ENCODE measurements at places on chromosomes 12 and 14.

DNA sequence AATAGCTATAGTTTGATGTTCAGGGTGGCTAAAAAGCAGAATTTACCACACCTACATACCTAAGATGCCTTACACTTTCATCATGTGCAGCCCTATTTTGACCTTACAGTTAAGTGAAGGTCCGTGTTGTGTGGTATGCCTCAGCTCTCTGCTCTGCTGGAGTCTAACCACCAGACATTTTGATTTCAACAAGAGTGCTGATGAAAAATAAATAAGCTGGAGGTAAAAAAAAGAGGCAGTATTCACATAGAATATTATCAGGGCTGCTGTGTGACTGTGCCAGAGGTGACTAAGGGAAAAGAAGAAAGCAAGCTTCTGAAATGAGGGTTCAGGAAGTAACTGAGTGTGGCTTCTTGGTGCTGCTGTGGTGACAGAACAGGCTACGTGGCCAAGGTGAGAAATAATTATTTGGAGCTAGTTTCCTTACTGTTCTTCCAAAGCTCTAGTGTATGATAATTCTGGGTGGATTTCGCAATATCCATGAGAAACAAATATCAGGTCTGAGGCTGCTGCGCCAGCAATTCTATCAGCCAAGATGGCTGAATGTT is 188.8 kb downstream of the STXBP6 start:
- DNase-seq = no peak

- DNase-seq = no peak
Measured at GRCh38 chr12:31853977-31854376, 105.2 kb upstream of the RESF1 start.

DNA sequence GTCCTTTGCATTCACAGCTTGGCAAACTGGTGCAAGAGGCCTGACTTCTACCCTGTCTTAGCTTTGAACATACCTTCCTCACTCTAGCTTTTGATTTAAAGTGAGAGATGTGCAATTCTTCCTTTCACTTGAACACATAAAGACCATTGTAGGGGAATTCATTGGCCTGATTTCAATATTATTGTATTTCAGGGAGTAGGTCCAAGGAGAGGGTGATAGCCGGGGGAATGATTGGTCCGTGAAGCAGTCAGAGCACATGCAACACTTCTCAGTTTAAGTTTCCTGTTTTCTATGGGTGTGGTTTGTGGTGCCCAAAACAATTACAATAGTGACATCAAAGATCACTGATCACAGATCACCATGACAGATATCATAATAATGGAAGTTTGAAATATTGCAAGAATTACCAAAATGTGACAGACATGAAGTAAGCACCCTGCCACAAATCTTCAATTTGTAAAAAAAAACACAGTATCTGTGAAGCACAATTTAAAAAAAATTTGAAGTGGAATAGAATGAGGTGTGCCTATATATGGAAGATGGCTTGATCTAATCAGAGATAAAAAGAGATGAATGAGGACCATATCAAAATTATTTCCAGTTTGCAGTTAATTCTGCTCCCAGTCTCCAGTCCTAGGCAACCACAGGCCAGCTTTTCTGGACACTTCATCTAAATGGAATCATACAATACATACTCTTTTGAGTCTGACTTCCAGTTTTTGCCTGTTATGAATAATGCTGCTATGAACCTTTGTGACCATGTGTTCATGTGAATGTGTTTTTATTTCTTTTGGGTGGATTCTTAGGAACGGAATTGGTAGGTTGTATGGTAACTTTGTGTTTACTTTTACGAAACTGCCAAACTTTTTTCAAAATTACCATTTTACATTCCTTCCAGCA is 23.2 kb downstream of the BORCS5 start:
- no peak for DNase-seq

- DNase-seq = no peak
Measured at GRCh38 chr14:65103150-65103760, 938 bp upstream of the MAX start.

GRCh38 chr12:20883288-20883687 is 72.8 kb downstream of the SLCO1B3 start:
- no peak for DNase-seq

- no peak for DNase-seq
Measured at GRCh38 chr12:50676756-50677155, 87.1 kb upstream of the ATF1 start.

GRCh38 chr14:85663256-85663655 is 133.3 kb downstream of the FLRT2 start:
- no peak for DNase-seq

DNA sequence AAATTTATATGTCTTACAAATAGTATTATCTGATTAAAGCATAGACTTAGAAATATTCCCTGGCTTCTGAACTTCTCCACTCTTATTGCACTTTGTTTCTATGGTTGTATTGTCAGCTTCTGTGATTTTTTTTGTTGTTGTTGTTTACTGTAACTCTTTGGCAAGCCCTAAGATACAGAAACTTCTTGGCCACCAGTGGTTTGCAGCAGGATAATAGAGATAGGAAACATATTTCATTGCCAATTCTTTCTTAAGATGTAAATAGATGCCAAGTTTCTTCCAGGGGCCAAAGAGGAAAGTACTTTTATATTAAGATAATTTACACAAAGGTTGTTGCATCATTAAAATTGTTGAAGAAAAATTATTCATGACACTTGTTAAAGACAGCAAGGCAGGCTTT is 123.8 kb downstream of the PTPRB start:
- DNase-seq = no peak

GRCh38 chr14:64235652-64236640 is 58.2 kb downstream of the ESR2 start:
- no peak for DNase-seq

- DNase-seq = no peak
Measured at GRCh38 chr12:94191811-94192210, 43.4 kb downstream of the PLXNC1 start.

- no peak for DNase-seq
Measured at GRCh38 chr12:11209113-11209512, 22.4 kb upstream of the TAS2R42 start.

DNA sequence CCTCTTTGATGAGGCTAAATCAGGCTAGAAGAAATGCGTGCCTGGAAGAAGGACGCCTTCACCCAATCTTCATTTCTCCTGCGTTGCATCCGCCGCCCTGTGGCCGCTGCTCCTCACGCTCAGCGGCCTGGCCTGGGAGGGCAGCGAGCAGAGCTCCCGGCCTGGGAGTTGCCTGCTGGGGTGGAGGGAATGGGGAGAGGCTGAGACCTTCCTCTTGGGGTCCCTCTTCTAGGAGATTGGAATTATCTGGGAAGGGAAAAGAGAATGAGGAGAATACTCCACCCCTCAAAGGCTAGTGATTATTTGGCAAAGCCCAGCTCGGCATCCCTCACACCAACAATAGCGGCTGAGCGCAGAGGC is 2.4 kb upstream of the HOXC12 start:
- no peak for DNase-seq

- no peak for DNase-seq
Measured at GRCh38 chr14:65531148-65531547, 118.6 kb downstream of the FUT8 start.

DNA sequence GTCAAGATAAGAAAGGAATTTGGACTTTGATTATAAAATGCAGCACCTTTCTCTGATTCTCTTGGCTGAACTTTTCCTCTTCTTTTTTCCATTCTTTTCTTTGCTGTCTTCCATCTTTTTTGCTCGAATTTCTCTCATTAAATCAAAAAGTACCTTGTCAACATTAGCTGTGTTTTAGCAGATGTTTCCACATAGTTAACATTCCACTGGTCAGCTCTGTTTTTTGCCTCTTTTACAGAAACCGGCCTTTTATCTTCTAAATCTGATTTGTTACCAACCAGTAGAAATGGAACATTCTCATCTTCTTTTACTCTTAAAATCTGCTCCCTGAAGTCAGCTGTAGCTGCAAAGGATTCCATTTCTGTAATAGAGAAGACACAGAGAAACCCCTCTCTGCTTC is 71.1 kb upstream of the SYT1 start:
- DNase-seq = no peak

DNA sequence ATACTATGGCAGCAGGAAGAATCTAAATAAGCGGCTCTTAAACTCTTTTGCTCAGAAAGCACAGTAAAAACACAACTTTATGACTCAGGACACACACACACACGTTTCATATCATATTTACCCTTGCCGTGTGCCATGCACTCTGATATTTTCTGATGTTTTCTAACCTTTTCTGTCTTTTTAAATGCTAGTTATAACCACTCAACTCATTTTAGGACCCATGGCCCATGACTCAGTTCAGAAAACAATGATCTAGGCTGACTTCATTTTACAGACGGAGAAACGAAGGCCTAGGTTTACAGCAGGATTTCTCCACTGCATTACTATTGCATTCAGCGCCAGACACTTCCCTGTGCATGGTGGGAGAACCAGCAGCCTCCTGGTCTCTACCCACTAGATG is 9.1 kb downstream of the VWF start:
- DNase-seq = no peak

- no peak for DNase-seq
Measured at GRCh38 chr12:94704452-94705306, 54.3 kb upstream of the TMCC3 start.

DNA sequence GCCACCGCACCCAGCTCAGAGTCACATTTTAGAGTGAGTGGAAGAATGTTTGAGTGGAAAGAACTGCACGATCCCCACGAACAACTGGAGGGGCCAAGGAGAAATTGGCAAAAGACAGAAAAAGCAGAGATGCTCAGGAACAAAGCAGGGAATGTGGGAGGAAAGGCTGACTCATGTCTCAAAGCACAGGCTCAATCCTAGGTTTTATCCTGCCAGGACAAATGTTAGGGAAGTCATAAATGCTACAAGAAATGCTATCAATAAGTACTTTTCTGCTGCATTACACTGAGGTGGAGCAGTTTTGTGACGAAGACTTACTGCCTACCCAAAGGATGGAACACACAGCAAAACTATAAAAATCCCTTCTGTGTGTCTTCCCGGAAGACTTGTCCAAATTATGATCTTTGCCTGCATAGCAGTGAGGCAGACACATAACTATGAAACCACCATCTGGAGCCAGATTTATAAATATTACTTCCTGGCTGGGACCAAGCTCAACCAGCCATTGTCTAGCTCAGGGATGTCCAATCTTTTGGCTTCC is 26.7 kb downstream of the NIN start:
- DNase-seq = no peak

DNA sequence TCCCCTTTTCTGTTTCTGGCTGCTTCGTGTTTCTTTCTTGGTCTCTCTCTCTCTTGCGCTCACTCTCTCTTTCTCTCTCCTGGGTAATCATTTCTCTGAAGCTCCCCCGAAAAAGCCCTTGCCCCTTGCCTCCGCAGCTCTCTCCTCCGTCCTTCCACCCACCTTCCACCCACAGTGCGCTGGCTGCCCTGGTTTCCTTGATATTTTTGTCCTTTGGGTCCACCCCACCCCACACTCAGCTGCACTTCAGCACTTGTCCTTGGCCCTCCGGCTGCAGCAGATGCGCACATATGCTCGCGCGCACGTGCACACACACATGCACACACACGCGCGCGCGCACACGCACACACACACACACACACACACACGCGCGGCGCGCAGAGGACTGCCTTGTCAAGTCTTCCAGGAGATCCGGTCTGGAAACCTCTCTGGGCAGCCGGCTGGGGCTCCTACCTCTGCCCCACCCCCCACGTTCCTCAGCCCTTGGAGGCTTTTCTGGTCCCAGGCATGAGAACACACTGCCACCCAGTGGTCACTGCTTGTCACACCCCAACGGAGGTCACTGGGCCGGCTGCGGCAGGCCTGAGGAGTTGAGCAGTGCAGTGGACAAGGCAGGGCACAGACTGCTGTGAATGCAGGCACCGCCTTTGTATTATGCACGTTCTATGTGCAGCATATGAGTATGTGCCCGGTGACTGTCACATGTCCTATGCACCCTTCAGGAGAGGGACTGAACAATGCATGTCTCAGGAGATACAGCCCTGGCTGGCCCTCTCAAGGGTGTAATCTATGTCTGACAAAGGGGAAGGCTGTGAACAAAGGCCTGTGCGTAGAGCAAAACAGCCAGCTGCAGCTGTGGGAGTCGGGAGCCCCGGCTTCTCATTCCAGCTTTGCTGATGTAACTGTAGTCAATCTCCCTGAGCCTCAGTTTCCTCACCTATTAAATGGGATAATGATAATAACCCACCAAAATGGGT is 6.5 kb downstream of the LAG3 start:
- DNase-seq = peak; percentile 83

- no peak for DNase-seq
Measured at GRCh38 chr14:38490273-38490672, 234.4 kb upstream of the CLEC14A start.

- DNase-seq = no peak
Measured at GRCh38 chr14:39491134-39491571, 58.9 kb upstream of the FBXO33 start.

DNA sequence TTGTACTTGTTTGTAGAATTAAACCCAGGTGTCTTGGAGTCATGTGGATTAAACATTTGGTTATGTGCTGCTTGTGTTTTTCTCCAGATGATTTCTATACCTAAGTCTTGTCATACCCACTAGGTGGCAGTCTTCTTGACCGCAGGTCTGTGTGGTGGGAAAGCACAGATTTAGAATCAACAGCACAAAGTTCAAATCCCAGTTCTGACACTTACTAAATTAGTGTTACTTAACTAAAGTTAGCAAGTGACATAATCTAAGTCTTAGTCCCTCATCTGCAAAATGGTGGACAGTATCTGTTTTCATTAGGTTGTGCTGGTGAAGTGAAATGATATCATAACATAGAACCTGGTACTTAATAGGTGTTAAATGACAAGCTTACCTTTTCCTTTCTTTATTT is 151.0 kb upstream of the ARHGAP5 start:
- no peak for DNase-seq

GRCh38 chr12:121792607-121793439 is 665 bp downstream of the RHOF start:
- DNase-seq = no peak

DNA sequence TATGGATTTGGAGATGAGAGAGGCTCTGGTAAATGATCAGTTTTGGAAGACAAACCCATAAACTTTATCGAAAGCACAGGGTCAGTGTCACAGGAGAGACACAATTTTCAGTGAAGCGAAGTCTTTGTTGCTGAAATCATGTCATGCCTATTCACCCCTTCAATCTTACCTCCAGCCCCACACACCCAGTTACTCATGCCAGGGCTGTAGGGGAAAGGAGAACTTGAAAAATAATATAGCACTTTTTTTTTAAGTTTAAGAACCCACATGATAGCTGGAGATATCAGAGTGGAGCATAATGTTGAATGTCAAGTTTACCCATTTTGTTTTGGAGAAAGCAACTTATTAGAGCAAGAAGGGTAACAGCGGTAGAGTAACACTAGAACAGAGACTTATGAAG is 107.4 kb downstream of the SSPN start:
- DNase-seq = no peak

- no peak for DNase-seq
Measured at GRCh38 chr14:89955022-89955744, 544 bp upstream of the TDP1 start.

DNA sequence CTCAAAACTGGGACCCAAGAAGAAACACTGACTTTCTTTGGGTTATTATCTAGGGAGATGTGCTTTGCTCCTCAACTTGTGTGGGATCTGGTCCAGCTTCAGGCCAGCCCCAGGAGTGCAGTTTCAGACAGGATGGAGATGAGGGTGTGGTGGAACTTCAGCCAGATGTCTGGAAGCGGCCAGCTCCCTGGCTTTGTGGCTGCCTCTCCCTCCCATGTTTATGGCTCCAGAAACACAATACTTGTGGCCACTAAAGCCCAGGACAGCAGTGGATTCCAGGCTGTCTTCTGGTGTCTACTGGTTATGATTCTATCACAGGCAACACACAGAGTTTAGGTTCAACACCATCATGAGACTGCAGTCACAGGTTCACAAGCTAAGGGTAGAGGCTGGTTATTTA is 44.2 kb upstream of the EMP1 start:
- DNase-seq = no peak

GRCh38 chr12:5485454-5485853 is 53.5 kb downstream of the NTF3 start:
- DNase-seq = no peak

Measured in NCI-H1417 treated with DMSO at 0.1 percent for 48 hours (cell line).